ENCODE measurements at places on chromosomes 5 and 9.

DNA sequence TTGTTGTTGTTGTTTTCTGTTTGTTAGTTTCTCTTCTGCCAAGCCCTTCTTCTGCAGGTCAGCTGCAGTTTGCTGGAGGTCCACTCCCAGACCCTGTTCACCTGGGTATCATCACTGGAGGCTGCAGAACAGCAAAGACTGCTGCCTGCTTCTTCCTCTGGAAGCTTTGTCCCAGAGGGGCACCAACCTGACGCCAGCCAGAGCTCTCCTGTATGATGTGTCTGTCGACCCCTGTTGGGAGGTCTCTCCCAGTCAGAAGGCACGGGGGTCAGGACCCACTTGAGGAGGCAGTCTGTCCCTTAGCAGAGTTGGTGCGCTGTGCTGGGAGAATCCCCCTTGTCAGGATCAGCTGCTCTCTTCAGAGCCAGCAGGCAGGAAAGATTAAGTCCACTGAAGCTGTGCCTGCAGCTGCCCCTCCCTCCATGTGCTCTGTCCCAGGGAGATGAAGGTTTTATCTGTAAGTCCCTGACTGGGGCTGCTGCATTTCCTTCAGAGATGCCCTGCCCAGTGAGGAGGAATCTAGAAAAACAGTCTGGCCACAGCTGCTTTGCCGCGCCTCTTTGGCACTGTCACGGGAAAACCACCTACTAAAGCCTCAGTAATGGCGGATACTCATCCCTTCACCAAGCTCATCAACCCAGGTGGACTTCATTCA, 299.2 kb downstream of the EDIL3 start:
- DNase-seq: no peak

- no peak for DNase-seq
These were observed at the start of gene POU4F3 for GRCh38 chr5:146338774-146339714. Gene POU4F3 (plus strand): TSS chr5:146338839. CDS start chr5:146339113, 274 bp downstream.

GRCh38 chr5:127582773-127583370, 65.4 kb downstream of the PRRC1 start:
- DNase-seq: no peak

GRCh38 chr5:109016300-109016699, 268.6 kb downstream of the FER start:
- no peak for DNase-seq

GRCh38 chr5:116472274-116472673, 102.3 kb downstream of the SEMA6A start:
- no peak for DNase-seq

- DNase-seq: no peak
These were observed 36.7 kb upstream of the HMHB1 start for GRCh38 chr5:143775258-143775657.

DNA sequence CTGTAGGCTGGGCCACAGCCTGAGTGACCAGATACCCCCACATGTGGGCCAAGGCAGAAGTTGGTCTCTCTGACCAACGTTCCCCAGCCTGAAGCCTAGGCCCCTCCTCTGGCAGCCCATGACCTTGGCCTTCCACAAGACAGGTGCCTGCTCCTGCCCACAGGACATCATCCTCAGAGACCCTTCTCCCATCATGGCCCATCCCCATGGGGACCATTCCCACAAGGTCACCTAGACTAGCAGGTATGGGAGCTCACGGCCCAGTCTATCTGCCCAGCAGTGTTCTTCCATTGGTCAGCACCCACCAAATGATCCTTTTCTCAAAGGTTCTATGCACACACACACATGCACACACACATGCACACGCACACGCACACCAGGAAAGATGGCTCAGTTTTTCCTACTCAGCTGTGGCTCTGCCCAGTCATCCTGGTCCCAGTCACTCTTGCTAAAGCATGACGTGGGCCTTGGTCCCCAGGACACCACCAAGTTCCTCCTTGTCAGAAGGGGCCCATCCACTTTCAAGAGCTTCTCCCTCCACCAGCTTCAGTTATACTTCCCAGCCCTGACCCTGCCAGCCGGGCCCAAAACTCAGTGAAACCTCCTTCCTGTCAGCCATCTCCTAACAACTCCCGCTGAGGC, 65.4 kb downstream of the PAX5 start:
- no peak for DNase-seq

GRCh38 chr9:13719446-13719845, 440.0 kb upstream of the MPDZ start:
- no peak for DNase-seq

GRCh38 chr5:172445866-172446265, 8.5 kb downstream of the SH3PXD2B start:
- DNase-seq: no peak

DNA sequence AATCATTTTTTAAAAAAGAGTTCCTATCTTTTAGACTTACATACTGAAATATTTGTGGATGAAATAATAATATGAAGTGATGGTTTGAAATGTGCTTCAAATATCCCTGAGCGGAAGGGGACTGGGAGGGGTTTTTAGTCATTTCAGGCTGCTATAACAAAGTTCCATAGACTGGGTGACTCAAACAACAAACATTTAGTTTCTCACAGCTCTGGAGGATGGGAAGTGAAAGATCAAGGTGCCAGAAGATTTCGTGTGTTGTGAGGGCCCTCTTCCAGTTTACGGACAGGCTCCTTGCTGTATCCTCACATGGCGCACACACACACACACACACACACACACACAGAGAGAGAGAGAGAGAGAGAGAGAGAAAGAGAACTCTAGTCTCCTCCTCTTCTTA, 27.1 kb upstream of the TEX10 start:
- no peak for DNase-seq

DNA sequence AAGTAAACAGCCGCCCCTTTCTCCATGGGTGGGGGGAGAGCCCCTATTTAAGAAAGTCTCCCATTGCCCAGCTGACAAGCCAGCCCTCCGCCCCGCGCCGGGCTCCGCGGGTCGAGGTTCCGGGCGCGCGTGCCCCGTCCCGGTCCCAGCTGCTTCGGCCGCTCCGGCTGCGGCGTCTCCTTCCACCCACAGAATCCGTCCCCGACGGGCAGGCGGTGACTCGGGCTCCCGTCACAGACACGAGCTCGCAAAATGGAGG, 223 bp downstream of the NR3C1 start:
- no peak for DNase-seq

GRCh38 chr5:132773601-132774355, 3.3 kb downstream of the SEPTIN8 start:
- no peak for DNase-seq

GRCh38 chr5:131252824-131253171, 11.1 kb upstream of the CDC42SE2 start:
- DNase-seq: peak; percentile 59

GRCh38 chr9:68721666-68722330, 16.8 kb downstream of the PIP5K1B start:
- DNase-seq: no peak

- no peak for DNase-seq
These were observed 82.6 kb downstream of the GLDC start for GRCh38 chr9:6562871-6563430.

GRCh38 chr9:6551136-6551535, 94.4 kb downstream of the GLDC start:
- DNase-seq: no peak

DNA sequence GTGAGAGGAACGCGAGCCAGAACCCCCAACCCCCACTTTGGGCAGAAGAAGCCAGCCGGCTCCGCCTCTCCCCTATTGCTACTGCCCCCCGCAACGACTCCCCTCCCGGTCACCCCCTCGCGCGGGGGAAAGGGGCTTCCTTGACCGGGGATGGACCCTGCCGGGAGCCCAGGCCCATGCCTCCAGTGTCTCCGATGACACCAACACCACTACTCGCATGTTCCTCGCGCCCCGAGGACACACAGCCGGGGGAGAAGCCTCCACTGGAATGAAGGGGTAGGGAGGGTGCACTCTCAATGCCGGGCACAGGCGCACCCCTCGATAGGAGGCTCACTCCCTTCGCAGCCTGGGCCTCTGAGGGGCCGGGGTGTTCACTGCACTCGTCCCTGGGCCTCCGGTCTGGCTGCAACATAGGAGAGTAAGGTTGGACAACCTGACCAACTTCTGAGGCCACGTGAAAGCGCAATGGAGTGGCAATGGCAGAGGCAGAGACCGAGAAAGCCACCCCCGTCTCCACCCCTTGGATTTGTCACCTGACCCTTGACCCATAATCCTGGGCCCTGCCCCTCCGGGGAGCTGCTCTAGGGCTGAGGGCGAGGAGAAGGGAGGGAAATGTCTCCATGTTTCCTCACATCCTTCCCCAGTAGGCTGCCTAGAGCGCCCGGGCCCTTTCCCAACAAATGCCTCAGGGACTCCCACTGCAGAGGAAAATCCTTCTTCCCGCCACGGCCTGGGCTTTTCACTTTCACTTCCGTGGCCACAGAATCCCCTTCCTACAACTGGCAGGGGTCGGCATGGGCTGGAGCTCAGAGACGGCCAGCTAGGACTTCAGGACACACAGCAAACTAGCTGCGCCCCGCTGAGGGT, 1.1 kb upstream of the CNTFR start:
- no peak for DNase-seq

- no peak for DNase-seq
These were observed 103.4 kb downstream of the MED10 start for GRCh38 chr5:6274846-6275543.

- DNase-seq: no peak
These were observed 13.5 kb upstream of the RALGDS start for GRCh38 chr9:133134388-133135145.

DNA sequence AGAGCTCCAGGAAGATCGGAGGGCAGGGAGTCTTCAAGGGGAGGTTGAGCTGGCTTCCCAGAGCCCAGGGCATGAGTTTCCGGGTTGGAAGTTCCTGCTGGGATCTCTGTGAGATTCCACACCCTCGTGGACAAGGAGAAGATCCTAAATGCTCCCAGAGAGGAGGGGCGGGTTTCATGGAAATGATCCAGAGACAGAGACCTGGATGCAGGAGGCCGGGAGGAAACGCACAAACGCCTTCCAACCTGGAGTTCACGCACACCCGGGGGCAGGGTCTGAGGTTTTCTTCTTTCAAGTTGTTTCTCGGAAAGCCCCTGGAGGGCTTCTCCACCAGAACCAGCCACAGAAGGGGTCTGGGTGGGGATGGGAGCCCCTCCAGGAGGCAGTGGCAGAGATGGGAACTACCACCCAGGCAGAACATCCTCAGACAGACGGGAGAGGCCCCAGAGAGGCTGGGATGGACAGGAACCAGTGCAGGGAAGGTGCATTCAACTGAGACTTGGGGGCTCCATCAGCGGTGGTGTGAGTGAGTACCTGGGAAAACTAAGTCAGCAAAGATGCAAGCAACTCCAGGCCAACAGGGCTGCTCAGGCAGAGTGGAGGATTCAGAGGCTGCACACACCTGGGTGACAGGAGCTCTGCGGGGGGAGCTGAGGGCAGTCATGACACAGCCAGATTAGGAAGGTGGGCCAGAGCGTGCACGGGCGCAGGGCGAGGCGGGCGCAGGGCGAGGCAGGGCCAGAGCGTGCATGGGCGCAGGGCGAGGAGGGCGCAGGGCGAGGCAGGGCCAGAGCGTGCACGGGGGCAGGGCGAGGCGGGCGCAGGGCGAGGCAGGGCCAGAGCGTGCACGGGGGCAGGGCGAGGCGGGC, 52.1 kb upstream of the EXOC3 start:
- no peak for DNase-seq

GRCh38 chr5:177131352-177132135, 2.0 kb upstream of the NSD1 start:
- no peak for DNase-seq

DNA sequence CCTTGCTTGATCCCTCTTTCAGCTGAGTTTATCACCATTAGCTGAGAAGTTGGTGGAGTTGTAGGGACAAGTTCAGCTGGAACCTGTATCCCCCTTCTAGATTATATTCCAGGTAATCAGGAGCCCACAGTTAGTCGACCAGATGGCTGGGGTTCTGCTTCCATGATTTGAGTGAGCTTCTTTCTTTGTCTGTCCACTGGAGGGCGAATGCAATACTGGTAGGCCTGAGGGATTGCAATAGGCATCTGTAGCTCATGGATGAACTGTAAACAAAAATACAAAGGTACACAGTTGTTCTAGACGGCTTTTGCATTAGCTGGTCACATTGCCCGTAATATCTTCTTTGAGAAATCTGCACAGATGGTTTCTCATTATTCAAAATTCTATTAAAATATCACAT, 88.9 kb downstream of the PCSK5 start:
- no peak for DNase-seq

DNA sequence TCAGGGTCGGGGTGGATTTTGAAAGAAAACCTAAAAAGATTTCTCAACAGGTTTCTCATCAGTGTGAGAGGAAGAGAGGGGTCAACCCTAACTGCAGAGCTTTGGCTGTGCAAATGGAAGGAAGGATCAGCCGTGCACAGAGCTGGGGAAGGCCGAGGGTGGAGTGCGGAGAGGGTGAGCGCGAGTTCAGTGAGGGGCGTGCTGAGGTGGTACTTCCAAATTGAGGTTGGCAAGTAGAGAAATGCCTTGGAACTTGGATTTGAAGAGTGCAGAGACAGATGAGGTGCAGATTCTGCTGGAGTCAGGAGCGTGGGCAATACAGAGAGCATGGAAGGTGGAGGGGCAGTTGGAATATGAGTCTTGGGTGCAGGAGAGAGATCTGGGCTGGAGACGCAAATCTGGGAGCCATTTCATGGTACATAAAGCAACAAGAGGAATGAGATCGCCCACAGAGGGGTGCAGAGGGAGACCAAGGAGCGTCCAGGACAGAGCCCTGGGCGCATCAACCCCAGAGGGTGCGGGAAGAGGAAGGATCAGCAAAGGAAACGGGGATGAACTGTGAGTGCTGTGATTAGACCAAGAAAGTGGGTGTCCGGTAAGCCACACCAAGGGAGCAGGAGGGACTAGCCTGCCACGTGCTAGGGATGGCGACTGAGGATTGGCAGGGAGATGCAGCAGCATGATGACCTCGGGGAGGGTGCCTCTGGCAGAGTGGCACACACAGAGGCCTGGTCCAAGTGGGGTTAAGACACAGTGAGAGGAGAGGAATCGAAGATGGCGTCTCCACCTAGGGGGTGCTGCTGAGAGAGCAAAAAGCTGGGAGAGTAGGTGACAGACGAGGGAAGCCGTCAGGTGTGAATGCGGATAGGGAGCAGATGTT, 105.8 kb downstream of the ADAMTS2 start:
- no peak for DNase-seq

- DNase-seq: no peak
These were observed 278.9 kb downstream of the GADD45G start for GRCh38 chr9:89883401-89884341.

DNA sequence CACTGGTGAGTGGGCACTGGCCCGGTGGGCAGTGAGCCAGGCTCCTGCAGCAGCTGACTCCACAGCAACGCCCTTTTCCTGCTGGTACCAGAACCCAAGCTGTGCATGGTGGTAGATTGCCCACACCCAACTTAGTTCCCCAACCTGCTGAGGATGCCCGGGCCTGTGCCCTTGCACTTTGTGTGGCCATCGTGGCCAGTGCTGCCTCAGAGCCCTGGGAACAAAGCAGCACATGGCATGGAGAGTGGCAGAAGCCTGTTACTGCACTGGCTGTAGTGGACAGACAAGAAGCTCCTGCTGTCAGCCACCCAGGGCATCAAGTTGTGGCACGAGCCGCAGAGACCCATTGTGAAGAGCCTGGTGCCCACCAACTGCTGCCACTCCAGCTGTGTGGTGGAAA, 612.9 kb downstream of the DNAH5 start:
- DNase-seq: no peak

GRCh38 chr9:129097671-129098306, 12.8 kb downstream of the CRAT start:
- DNase-seq: no peak

- DNase-seq: no peak
These were observed 22.1 kb upstream of the NDST1 start for GRCh38 chr5:150485693-150486401.

GRCh38 chr9:86043586-86043985, 55.8 kb downstream of the GOLM1 start:
- DNase-seq: no peak
